Ammon's horn (tissue), 1 donor: ENCODE measurements at places on chromosomes 2 and 18.

DNA sequence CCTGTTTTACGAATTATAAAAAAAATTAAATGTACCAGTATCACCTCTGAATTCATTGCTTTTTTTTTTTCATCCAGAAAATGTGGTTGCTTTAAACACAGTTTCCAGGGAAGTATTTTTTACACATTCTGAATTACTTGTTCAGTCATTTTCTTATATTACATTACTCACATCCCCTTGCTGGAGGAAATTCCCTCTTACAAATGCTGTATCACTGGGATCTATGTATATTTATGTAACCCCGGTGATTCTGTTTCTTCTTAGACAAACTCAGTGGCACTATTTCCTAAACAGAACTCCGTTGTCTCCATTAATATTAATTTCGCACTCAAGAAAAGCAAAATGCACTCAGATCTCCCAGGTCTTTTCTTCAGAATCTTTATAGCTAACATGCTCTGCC is 1078.5 kb upstream of the ZEB2 start:
- no peak for DNase-seq

DNA sequence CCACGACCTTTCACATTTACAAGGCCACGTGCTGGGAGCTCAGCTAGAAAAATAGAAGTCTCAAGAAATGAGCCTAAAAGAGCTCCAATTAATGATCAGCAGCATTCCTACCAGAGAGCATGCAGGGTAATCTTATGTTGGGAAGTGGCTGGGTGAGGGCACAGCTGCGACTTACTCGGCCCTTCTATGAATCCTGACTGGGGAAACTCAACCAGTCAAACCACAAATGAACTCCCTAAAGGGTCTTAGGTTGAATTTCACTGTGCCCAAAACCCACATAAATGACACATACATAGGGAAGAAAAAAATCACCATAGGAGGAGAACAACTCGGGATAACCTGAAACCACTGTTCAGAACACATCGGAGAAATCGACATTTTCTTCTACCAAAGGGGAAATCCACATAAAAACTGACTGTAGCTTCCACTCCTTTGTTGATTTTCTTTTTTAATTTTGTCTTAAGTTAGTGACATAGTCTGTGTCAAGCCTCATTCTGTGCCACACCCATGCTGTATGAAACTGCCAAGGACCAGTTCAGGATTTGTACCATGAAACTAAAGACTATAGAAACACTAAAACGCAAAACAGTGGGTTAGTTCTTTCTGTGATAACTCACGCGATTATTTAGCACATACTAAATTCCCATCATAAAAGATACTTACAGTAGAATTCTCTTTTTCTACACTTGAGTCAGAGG is 54.7 kb downstream of the UXS1 start:
- no peak for DNase-seq

GRCh38 chr2:121255358-121255757 is 29.6 kb downstream of the TFCP2L1 start:
- no peak for DNase-seq

- no peak for DNase-seq
These were observed 124.8 kb downstream of the LTBP1 start for GRCh38 chr2:33071591-33071990.

- no peak for DNase-seq
These were observed 167.9 kb downstream of the FBXO15 start for GRCh38 chr18:73979742-73980141.

DNA sequence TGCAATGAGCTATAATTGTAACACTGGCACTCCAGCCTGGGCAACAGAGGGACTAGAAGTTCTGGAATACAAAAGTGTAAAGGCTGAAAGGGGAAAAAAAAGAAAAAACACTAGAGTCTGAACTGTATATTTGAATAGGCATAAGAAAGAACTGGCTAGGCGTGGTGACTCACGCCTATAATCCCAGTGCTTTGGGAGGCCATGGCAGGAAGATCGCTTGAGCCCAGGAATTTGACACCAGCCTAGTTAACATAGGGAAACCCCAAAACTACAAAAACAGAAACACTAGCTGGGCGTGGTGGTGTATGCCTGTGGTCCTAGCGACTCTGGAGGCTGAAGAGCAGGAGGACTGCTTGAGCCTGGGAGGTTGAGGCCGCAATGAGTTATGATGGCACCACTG is 70.6 kb downstream of the SAP130 start:
- no peak for DNase-seq

DNA sequence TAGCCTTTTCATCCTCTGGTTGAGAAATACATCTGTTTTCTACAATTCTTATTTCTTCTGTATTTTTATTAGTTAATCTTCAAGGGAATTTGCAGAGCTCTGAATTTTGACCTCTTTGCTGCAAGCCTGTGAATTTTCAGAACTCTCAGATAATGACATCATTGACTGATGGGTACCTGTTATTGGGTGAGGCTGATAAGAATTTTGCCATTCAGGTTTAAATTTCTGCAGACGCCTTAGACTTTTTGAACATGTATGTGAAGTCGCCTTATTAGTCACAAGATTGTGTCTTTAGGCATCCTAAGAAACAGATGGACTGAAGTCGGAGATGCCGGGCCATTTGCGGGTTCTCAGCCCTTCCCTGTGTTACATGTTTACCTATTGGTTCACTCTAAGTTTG is 82.4 kb downstream of the SPTBN1 start:
- DNase-seq, result no peak

- DNase-seq, result no peak
These were observed 226.7 kb downstream of the ARHGAP15 start for GRCh38 chr2:143355870-143356269.

DNA sequence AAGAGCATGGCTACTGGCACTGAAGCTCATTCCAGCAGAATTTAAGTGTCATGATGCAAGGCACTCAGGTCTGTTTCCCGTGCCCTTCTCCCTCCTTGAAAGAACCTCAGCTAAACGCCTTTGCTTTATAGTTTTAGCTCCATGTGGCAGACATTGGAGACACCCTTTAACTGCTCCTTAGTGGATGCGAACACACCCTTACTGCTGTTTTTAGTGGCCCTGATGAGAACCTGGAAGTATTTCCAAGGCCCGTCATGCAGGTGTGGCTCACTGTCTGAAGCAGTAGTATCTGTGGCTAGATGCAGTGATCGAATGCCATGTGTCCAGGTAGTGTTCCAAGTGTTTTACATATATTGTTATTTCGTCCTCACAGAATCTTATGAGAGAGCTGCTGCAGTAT is 28.3 kb downstream of the KIF5C start:
- DNase-seq, result no peak

DNA sequence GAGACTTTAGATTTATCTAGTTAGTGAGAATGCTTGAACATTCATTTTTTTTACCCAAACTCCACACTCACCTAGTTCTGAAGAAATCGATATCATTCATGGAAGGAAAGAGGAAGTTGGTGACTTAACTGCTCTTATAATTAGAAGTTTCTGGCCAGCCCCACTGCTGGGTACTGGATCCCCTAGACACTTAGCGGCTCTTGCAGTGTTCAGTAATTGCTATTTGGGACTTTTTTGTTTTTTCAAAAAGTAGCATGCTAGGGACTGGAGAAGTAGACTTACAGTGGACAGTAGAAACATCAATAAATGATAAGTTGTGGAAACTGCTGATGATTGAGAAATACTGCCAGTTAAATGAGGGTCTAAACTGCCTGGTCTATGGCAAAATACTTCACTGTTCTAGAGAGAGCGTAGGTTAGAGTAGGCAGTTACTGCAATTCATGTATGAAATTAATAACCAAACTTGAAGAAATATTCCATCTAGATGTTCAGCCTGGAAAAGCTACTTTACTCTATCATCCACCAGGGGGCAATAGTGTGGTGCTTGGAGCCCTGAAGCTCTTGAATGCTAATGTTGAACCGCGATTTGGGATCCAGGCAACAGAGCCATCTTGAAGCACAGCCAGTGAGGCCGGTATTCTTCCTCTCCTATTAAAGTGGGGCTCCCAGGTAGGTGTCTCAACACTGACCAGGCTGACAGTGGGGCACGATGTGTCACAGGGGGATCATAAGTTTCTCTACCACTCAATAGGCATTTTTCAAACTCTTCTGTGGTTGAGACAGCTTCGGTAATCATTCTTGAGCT is 146.1 kb upstream of the SESTD1 start:
- DNase-seq, result peak; percentile 78

GRCh38 chr2:213932-214693 is 49.7 kb downstream of the SH3YL1 start:
- DNase-seq, result peak; percentile 60

GRCh38 chr2:73972846-73973245 is 11.9 kb upstream of the TET3 start:
- DNase-seq, result no peak
